ENCODE measurements at places on chromosomes 3 and 15.

DNA sequence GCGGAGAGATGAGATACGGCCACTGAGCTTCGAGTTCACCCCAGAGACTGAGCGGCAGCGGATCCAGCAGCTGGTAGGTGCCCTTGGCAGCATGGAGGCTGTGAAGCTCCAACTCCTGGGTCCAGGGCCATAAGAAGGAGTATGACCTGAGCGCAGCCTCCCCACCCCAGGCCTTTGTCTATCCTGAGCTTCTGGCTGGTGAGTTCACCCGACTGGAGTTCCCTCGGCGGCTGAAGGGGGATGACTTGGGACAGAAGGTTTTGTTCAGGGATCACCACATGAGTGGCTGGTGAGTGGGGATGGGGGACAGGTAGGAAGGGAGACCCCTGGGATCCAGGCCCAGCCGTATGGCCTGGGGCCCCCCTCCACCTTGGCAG is 2.6 kb downstream of the PPM1M start:
- DNase-seq, result no peak

DNA sequence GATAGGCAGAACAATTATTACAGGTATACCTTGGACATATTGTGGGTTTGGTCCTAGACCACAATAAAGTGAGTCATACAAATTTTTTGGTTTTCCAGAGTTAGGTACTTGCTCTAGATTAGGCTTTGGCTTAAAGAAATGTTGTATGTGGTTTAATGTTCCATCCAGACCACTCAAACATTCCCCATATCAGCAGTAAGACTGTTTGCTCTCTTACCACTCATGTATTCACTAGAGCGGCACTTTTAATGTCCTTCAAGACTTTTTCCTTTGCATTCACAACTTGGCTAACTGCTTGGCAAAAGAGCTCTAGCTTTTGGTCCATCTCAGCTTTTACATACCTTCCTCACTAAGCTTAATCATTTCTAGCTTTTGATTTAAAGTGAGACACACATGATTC is 250.5 kb upstream of the SETMAR start:
- DNase-seq, result no peak

DNA sequence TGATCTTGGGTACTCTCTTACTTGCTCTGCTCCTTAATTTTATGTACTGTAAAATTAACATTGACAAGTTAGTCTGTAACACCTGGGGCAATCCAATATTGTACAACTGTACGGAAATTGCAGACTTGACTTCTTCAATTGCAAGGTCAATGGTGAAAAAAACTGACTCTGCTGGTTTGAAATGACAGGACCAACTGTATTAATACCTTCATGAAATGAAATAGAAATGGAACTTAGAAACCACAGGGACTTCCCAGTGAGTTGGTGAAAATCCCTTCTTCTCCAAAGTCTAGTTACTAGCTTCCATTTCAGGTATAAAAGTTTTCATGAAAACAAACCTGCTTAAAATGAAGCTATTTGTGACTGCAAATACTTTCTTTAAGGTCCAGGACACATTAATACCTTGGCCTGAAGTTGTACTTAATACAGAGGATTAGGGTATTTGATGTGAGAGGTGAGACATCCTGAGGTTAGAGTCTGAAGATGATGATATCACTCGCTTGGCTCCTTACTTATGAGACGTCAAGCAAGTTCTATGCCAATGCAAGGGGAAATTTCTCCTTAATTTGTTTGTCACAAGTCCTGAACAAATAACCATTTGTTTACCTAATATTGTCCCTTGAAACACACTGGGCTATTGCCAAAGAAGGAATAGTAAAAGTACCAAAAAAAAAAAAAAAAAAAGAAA is 226.2 kb upstream of the TP63 start:
- no peak for DNase-seq

- DNase-seq, result no peak
Measured at GRCh38 chr3:63624941-63625560, 27.4 kb upstream of the SNTN start.

DNA sequence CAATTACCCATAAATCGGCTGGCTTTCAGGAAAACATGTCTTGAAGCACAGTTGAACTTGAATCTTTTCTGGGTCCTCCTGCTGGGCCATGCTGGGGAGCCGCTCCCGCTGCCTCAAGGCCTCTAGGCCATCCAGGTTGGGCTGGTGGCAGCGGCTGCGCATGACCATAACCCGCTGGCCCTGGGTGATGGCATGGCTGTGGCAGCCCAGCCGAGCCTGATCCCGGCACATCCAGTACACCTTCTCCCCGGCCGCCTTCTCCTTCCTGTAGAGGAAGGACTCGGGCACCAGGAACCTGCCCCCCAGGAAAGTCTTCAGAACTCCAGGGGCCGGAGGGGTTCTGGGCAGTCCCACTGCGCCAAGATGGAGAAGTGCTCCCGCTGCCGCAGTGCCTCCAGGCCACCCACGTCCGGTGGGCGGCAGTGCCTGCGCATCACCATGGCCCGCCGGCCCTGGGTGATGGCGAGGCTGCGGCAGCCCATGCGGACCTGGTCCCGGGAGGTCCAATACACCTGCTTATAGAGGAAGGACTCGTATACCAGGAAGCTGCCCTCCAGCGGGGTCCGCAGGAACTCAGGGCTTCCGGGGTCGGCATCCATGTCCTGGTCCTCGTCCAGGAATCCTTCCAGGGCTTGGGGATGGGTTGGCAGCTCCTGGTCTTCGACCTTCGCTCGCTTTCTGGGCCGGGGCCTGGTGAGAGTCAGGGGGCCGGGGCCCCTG is 84.3 kb upstream of the FXR1 start:
- no peak for DNase-seq

- DNase-seq, result no peak
Measured at GRCh38 chr3:39106281-39106811, 1.1 kb downstream of the GORASP1 start.

DNA sequence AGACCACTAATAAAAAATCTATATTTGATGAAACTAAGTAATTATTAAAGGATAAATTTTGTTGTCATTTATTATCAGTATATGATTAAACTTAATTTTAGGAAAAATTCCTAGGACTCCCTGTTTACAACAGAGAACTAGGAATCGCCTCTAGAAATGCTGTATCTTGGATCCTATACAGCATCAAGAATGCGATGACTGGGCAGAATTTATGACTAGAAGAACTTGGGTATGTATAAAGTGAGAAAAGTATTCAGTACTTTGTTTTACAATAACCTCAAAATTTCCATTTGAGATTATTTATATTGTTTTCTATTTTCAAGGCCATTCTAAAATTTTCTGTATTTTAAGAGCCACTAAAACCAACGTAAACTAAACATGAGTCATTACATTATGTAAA is 82.3 kb upstream of the AGTR1 start:
- no peak for DNase-seq

DNA sequence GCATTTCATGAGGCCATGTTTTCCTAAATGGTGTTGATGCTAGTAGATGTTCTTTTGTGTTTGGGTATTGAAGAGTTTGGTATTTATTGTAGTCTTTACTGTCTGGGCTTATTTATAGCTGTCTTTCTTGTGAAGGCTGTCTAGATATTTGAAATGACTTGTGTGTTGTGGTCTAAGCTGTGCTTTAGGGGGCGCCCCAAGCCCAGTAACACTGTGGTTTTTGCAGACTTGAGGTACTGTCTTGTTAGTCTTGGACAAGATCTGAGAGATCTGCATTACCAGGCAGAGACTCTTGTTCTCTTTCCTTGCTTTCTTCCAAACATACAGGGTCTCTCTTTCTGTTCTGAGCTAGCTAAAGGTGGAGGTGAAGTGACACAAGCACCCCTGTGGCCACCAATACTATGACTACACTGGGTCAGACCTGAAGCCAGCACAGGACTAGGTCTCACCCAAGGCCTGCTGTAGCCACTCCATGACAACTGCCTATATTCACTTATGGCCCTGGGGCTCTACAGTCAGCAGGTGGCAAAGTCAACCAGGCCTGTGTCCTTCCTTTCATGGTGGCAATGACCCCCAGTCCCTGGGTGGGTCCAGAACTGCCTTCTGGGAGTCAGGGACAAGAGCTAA is 152.1 kb upstream of the TBC1D5 start:
- peak; percentile 2 for DNase-seq

DNA sequence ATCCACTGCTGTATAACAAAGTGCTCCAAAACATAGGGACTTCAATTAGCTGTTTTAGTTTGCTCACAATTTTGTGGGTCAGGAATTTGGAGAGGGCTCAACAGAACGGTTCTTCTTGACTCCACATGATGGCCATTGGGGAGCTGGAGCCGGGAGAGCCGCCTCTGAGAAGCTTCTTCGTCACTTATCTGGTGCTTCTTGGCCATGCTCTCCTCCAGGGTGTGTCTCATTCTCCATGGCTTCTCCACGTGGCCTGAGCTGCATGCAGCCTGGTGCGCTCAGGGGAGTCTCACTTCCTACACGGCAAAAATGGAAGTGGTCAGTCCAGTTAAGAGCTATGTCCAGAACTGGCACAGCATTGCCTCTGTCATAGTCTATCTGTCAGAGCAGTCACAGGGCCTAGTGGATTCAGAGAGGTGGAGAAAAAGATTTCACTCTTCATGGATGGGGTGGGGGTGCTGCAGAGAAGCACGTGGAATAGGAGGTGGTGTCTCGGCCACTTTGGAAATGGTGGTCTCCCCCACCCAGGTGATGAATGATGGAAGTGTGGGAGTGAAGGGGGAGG is 26.3 kb upstream of the PRR23E start:
- no peak for DNase-seq

- no peak for DNase-seq
Measured at GRCh38 chr15:27583651-27584050, 515.5 kb downstream of the OCA2 start.

DNA sequence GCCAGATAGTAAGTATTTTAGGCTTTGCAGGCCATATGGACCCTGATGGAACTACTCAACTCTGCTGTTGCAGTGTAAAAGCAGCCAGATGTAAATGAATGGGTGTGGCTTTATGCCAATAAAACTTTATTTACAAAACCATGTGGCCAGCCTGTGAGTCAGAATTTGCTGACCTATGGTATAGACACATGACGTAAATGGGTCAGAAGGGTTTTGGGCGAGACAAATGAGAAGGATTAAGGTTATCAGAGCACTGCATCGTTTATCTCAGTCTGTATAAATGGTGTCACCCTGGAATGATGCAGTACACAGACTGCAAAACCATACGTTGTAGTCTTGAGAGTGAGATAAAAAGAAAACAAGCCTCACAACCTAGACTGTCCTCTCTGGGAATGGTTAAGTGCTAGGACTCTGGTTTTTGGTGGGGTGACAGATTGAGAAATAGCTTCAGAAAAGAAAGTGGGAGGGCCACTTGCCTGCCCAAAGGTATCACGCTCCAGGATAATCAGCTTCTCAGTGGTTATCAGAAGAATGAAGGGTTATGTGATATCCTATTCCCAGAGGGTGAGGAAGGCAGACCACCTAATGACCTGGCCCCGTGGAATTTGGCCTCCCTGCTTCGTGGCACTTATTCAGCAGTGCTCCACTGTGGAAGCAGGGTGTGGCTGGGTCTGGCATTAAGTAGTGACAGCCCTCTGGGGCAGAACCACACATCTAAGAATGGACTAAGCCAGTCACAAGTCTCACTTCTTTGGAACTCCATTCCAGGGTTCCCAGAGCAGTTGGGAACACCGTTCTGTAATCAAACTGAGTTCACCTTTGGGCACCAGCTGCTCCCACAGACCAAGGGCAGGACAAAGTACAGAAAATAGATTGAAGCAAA is 46.1 kb downstream of the ABHD5 start:
- no peak for DNase-seq

- DNase-seq, result no peak
Measured at GRCh38 chr3:105542282-105543019, 175.7 kb downstream of the ALCAM start.

- DNase-seq, result no peak
Measured at GRCh38 chr3:140020541-140020940, 85.6 kb downstream of the CLSTN2 start.

DNA sequence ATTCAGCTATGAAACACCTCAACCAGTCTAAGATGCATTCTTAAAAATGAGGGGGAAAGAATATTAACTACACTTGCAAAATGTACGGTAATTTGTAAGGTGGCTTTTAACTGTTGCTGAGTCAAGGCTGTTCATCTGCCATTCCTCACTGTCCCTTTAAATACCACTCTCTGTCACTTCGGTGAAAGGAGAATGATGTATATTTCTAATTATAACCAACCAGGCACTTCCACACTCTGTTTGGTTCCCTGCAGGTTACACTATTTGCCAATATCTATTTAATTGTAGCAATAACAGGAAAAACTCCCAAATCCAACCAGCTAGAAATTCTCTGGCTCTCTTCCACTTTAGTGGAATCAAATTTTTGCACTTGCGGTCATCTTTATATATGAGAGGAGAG is 70.5 kb upstream of the SLCO3A1 start:
- no peak for DNase-seq

GRCh38 chr3:14687360-14687759 is 12.4 kb downstream of the C3orf20 start:
- DNase-seq, result no peak

DNA sequence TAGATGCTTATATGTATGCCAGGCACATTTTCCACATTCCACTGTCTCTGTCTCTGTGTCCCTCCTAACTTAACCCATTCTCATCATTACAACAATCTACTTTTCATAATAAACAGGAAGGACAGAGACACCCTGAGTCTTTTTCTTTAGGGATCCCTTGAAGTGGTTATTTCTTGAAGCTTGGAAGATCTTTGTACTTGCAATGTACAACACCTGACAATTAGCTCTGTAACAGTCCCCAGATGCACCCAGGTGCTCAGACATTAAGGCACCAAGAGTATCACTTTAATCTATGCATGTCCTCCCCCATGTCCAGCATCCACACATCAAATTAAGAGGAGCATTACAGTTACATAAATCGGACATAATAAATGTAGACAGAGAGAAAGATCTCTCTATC is 309.6 kb upstream of the KCNH8 start:
- DNase-seq, result no peak

- DNase-seq, result no peak
Measured at GRCh38 chr3:155846119-155846518, 8.1 kb downstream of the SLC33A1 start.

- no peak for DNase-seq
Measured at GRCh38 chr3:4720316-4721075, 227.3 kb downstream of the ITPR1 start.

- DNase-seq, result no peak
Measured at GRCh38 chr3:42758126-42758525, 14.9 kb downstream of the CCDC13 start.

GRCh38 chr3:61980041-61980440 is 393.3 kb downstream of the FEZF2 start:
- no peak for DNase-seq

- DNase-seq, result no peak
Measured at GRCh38 chr15:52112203-52112750, 298 bp downstream of the BCL2L10 start.

DNA sequence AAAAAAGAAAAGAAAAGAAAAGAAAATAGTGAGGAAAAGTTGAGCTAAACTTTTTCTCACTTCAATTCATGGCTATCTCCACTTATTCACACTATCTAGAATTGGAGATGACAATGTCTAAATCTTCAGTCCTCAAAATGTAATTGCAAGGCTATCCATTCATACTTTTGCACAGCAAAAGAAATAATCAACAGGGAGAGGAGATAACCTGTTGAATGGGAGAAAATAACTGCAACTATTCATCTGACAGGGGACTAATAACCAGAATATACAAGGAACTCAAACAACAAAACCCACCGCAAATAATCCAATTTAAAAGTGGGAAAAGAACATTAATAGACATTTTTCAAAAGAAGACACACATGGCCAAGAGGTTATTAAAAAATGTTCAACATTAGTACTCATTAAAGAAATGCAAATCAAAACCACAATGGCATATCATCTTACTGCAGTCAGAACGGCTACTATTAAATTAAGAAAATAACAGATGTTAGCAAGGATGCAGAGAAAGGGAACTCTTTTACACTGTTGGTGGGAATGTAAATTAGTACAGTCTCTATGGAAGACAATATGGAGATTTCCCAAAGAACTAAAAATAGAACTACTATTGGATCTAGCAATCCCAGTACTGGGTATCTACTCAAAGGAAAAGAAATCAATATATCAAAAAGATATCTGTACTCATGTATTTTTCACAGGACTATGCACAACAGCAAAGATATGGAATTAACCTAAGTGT is 73.5 kb upstream of the PPIB start:
- no peak for DNase-seq

All from Panc1 (cell line).